ENCODE measurements at places on chromosomes 3 and 15. TPM values are rescaled to one million over a fixed set of nuclear protein-coding genes. Genes with fewer than 3 reads are reported as not detected.

The HTR3E gene
- not detected for polyA plus RNA-seq

The FEZF2 gene
- 4.6 TPM for polyA plus RNA-seq

The CAPN3 gene
- polyA plus RNA-seq: 76.9 TPM

The NME9 gene
- polyA plus RNA-seq: 1.8 TPM

The ZNF774 gene
- 2.3 TPM for polyA plus RNA-seq

The CACNA2D3 gene
- 3.7 TPM for polyA plus RNA-seq

The AMIGO3 gene
- 2.0 TPM for polyA plus RNA-seq

The SPATA12 gene
- polyA plus RNA-seq: not detected

The TRPC1 gene
- 2.9 TPM for polyA plus RNA-seq

The LIPH gene
- not detected for polyA plus RNA-seq

The ADPRH gene
- 1.2 TPM for polyA plus RNA-seq

The STARD5 gene
- 0.70 TPM for polyA plus RNA-seq

The SPG11 gene
- 24.1 TPM for polyA plus RNA-seq

The LRRC15 gene
- not detected for polyA plus RNA-seq

The MOBP gene
- polyA plus RNA-seq: 204 TPM

The SAMD7 gene
- polyA plus RNA-seq: not detected

The ABHD14A gene
- 70.3 TPM for polyA plus RNA-seq

The ANKUB1 gene
- polyA plus RNA-seq: not detected

The EXD1 gene
- polyA plus RNA-seq: 0.10 TPM

The CCDC80 gene
- 3.2 TPM for polyA plus RNA-seq

The ATP10A gene
- polyA plus RNA-seq: 2.7 TPM

The BFSP2 gene
- polyA plus RNA-seq: 1.0 TPM

The SPATA16 gene
- not detected for polyA plus RNA-seq

The COL8A1 gene
- polyA plus RNA-seq: 1.4 TPM

The SPG21 gene
- polyA plus RNA-seq: 111 TPM

The SERPINI2 gene
- polyA plus RNA-seq: not detected

The ZBED2 gene
- polyA plus RNA-seq: not detected

The FBXW12 gene
- polyA plus RNA-seq: not detected

The CASR gene
- polyA plus RNA-seq: not detected

The FSTL1 gene
- 22.5 TPM for polyA plus RNA-seq

The AGBL1 gene
- not detected for polyA plus RNA-seq
